Urinary bladder (tissue), 4 donors: ENCODE measurements at places on chromosomes 5 and 9. TPM values are rescaled to one million over a fixed set of nuclear protein-coding genes. Genes with fewer than 3 reads are reported as not detected.

DNA sequence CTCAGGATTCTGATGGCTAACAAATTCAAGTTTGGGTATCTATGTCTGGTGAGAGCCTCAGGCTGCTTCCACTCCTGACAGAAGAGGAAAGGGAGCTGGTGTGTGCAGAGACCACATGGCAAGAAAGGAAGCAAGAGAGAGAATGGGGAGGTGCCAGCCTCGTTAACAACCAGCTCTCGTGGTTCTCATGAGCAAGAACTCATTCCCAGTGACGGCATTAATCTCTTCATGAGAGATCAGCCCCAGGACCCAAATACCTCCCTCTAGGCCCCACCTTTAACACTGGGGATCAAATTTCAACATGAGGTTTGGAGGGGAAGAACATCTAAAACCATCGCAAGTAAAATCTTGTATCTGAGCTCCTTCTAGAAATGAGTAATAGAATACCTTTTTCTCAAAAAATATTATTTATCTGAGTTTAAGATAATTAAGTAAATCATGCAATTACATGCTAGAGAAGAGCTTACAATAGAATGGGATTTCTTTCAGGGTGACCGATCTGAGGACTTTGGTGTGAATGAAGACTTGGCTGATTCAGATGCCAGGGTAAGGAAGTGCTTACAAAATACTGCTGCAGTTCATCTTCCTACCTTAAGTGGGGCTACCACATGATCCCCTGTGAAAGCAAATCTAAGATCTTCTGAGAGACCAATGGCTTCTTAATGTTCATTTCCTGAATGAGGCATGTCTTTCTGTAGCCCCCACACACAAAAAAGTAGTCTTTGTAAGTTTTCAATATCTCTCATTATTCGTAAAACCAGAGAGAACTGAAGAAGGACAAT is 11.5 kb downstream of the ANXA1 start:
- DNase-seq: no peak

The CCDC171 gene
- 20.4 TPM for total RNA-seq

DNA sequence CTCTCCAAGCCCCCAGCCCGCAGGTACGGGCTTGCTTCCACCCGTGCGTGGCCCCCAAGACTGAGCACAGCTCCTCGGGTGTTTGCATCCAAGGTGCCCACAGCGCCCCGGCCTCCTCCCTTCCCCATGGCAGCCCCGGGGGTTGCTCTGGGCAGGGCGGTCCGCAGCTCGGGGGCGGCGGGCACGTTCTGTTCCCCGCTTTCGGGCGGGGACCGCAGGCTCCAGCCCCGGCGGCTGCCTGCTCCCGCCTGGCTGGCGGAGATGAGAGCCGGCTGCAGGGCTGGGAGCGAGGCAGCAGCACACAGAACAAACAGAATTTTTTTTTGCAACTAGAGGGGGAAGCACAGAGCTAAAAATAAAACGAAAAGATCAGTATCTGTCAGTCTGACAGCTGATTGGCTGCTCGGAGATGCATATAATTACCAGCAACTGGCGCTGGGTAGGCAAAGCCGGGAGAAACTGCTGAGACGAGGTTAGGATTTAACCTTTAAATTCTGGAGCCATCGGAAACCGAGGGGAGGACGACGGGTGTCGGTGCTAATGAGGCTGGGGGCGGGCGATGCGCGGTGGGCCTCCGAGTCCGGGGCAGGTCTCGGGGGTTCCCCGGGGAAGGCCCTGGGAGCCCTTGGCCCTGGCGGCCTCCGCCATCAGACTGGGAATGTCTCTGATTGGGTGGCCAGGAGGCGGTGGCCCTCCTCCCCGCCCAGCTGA is 142.7 kb upstream of the IER5L start:
- peak; percentile 90 for DNase-seq

The NTNG2 gene
- 2.8 TPM for total RNA-seq

GRCh38 chr5:34490506-34491250 is 165.4 kb upstream of the RAI14 start:
- no peak for DNase-seq

The RMND5B gene
- total RNA-seq: 18.1 TPM

DNA sequence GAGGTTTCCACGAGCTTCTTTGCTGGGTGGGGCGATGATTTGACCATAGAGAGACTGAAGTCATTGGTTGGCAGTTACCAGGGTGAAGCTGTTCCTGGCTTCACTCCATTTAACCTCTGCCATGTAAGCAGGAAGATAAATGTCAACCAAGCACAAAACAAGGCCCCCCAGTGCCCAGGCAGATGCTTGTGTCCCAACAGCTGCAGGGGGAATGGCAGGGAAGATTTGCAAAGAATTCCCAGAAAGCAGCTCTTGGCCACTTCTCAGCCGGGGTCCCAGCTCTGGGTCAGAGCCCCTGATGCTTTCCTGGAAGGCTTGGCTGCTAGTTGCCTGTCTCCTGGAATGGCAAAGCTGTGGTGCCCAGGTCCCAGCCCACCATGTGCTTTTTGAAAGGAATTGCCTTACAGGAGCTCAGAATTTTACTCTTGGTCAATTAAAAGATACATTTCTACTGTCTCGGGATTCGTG is 383.4 kb downstream of the ENC1 start:
- DNase-seq: no peak

The FAM120A gene
- 101 TPM for total RNA-seq

The LECT2 gene
- total RNA-seq: not detected

- no peak for DNase-seq
Measured at GRCh38 chr5:172642486-172642885, 1.4 kb downstream of the NEURL1B start.

DNA sequence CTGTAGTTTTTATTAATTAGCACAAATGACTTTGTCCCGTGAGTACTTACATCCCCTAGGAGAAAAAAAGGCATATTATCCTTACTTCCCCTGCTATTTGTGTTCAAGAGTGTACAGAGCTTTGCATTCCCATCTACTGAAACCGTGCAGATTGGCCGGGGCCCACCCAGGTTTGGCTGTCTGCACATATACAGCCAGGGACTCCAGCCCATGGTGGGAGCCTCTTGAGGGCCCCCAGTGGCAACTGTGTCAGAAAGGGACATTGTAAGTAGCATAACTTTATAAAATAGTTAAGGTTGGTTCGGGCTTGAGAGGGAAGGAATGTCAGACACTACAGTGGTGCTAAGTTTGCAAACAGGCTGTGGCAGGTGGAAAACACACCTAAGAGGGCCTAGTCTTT is 24.7 kb downstream of the PHF2 start:
- no peak for DNase-seq

DNA sequence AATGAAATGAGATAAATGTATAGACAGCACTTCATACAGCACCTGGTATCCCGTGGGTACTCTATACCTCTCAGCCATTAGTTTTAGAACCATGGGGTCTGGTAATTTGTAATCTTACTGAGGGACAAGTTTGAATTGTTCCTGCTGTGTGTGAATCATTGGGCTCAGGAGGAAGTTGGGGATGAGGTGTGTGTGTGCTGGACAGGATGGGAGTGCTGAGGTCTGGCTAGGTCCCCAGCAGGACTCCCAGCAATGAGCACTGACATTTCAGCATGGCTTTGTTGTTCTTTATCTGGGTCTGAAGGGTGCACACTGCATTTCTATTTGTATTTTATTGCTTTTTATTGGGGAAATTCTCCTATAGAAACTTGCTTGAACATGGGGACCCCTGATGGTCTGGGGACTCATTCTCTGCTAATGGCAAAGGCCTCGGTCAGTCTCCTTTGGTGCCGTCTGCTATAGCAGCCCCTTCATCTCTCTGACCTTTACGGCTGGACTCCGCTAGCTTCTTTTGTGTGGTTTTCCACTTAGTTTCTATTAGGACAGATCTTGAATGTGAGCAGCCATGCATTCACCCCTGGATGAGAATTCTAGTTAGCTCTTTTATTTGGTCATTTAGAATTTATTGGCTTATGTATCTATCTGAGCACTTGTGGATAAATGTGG is 98.1 kb downstream of the SREK1 start:
- no peak for DNase-seq

DNA sequence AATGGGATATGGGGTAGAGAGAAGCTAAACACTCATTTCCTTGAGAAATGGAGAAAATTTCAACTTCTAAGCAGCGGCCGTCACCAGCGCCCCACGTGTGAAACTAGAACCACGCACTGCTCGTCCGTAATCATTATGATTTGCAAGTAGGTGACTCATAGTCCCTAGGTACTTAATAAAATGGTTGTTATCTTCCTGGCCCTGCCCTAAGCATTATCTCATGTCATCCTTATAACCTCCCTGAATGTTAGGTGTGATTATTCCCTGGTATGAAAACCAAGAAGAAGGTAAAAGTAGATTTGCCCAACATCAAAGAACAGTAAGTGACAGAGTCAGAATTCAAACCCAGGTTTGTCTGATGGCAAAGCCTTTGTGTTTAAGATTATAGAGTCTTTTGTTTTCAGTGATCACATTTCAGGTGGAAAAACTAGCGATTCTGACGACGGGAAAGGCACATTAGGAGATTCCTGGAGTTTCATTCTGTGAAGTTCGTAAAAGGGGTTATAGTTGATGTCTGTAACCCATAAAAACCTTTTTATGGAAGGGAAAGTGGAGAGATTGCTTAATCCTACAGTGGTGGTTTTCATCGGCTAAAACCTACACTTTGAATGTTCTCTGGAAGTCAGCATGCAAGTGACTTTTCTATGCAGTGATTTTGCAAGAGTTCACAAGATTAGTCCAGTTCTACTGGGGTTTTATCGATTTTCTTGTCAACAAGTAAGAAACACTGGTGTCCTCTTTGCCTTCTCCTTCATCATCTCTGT is 202.9 kb upstream of the WWC1 start:
- DNase-seq: no peak

The FOXD4L4 gene
- not detected for total RNA-seq

DNA sequence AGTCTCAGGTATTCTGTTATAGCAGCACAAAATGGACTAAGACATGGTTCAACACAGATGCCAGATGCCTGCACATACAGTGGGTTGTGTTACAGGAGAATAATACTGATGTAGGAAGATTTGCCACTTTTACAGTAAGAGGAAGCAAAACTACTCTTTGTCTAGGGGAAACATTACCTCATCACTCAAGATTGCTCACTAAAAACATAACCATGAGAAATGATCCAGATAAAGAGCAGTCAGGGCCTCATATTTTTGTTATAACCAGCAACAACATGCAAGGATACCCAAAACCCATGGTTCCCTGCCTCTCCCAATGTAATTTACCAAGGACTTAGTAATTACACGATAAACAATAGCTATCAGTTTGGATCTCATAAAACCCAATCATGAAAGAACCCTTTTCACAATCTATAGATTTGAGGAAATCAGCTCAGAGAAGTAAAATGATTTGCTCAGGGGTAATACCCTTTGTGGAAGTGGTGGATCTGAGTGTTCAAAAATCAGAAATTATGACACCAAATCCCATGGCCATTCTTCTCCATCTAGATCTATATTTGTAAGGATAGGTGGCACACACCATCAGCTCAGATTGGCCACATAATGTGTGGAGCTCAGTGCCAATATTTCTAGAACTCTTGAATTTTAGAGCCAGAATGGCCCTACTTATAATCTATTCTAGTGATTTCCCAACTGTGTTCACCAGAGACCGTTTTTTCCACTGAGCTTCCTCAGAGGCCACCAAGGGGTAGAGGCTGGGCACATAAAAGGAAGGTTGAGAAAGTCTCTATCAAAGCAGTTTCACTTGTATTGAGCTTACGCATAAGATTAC is 27.8 kb downstream of the DPYSL3 start:
- DNase-seq: no peak

GRCh38 chr9:34651876-34652601 is at the start of gene IL11RA:
Gene IL11RA (plus strand): TSS chr9:34652185. CDS start chr9:34655218, 3,033 bp downstream.
- DNase-seq: no peak

- DNase-seq: no peak
Measured at GRCh38 chr5:64451551-64451950, 54.3 kb upstream of the RGS7BP start.

The PCDHGA11 gene
- total RNA-seq: 12.5 TPM

The SV2C gene
- 2.1 TPM for total RNA-seq

The PCDHGB2 gene
- 7.9 TPM for total RNA-seq

GRCh38 chr5:14582797-14583137 is 1.2 kb downstream of the OTULINL start:
- DNase-seq: no peak

GRCh38 chr9:72292256-72292682 is 72.7 kb downstream of the ZFAND5 start:
- DNase-seq: no peak

DNA sequence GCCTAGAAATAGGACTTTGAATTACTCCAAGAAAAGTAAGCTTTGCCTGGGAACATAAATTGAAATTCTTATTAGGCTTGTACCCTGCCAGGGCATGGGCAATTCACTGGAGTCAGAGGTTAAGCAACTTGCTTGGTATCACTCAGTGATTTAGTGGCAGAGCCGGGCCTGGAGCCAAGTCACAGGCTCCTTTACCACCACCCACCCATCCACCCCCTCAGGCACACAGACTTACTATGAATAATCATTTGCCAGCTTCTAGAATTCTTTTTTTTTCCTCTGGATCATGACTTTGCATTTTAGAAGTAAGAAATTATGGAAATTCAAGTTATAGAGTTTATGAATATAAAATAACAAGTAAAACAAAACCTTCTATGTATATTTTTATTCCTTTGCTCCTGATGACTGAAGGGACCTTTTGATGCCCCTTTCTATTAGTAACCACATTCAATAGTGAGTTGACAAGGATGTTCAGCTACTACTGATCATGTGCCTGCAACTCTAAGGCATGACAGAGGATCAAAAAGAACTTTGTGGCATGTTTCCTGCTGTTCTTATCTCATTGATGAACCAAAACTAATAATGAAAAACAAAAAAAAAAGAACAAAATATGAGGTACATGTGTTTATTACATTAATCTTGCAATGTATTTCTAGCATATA is 614.7 kb downstream of the TLR4 start:
- DNase-seq: no peak

DNA sequence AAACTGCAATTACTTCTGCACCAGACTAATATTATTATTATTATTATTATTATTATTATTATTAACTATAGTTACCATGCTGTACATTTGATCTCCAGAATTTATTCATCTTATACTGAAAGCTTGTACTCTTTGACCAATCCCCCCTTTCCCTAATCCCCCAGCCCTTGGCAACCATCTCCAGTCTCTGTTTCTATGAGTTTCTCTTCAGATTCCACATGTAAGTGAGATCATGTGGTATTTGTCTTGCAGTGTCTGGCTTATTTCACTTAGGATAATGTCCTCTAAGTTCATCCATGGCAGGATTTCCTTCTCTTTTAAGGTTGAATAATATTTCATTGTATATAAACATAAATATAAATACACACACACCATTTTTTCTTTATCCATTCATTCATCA is 287.0 kb upstream of the DAB2 start:
- no peak for DNase-seq

- no peak for DNase-seq
Measured at GRCh38 chr9:118444403-118444802, 740.2 kb downstream of the TLR4 start.

DNA sequence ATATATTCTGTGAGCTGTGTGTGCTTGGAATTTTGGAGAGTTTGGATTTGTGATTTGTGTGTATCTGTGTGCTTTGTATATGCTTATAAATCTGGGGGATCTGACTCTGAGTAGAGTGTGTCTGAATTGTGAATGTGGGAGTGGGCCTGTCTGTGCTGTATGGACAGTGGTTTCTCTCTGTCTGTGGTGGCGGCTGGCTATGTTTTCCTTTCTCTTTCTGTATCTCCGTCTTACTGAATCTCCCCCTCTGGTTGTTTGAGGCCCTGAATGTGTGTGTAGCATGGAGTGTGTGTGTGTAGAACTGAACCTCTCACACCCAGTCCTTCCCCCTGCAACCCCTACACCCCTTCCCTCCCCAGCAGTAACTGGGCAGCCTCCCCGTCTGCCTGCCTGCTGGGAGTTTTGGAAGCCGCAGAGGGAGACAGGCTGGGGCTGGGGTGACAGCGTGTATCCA is 4.7 kb downstream of the CXXC5 start:
- no peak for DNase-seq
